ENCODE measurements at places on chromosomes 16 and 17.

- peak overlapping the region; percentile 39 for H3K4me3 ChIP-seq
- no peaks in the 10 kb centered on the region for H3K36me3 ChIP-seq
- H3K27ac ChIP-seq: peak overlapping the region; percentile 65
- no peaks in the 10 kb centered on the region for H3K27me3 ChIP-seq
- peak; percentile 34 for DNase-seq
Observed at GRCh38 chr17:67477687-67478086, 100.6 kb downstream of the PITPNC1 start.

DNA sequence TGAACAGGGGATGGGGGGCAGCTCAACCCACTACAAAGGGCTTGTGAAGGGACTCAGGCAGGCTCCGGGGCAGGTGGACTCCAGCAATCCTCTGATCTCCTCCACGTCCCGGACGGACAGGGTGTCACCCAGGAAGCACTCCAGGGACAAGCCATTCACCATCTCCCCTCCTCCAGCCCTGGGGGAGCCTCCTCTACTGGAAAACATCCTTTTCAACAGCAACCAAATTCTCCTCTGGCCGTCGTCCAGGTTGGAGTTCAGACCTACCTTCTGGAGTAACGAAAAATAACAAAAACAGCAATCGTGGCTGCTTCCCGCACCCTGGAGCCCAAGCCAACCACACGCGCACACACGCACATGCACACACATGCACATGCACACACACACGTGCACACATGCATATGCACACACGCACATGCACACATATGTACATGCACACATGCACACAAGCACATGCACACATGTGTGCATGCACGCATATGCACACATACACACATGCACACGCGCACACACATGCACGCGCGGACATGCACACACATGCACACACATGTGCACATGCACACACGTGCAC, 8.9 kb upstream of the RBFOX3 start:
- H3K27ac ChIP-seq: no peak overlapping the region
- H3K36me3 ChIP-seq: no peaks in the 10 kb centered on the region
- H3K27me3 ChIP-seq: peaks cover 17% of the 10 kb centered on the region
- no peaks in the 10 kb centered on the region for H3K4me1 ChIP-seq

DNA sequence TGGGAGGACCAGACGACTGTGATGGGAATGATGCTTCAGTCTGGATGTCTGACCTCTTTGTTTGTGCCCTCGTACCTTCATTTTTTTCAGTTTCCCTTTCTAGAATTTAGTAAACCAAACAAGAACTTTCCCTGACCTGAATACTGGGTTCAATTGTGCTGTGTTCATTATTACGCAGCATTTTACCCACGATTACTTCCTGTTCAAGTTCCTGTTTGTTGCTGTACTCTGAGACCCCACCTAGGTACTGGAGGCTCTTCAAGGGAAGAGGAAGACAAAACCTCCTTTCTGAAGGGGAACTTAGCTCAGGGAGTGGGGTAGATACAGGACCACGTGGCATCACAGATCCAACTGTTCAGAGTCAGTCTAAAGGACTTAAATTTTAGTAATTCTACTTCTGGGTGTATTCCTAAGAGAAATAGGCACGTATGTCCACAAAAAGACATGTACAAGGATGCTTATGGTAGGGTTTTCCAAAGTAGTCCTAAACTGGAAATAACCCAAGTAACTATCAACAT, 9.2 kb upstream of the PRKCB start:
- H3K27ac ChIP-seq: peak overlapping the region; percentile 75
- H3K27me3 ChIP-seq: no peaks in the 10 kb centered on the region
- H3K4me3 ChIP-seq: peak overlapping the region; percentile 6
- H3K36me3 ChIP-seq: no peaks in the 10 kb centered on the region

GRCh38 chr16:70779361-70779760, 21.6 kb downstream of the VAC14 start:
- no peak overlapping the region for H3K4me3 ChIP-seq
- H3K27ac ChIP-seq: no peak overlapping the region
- H3K27me3 ChIP-seq: no peaks in the 10 kb centered on the region
- no peaks in the 10 kb centered on the region for H3K4me1 ChIP-seq

GRCh38 chr16:72469932-72470331, 298.0 kb upstream of the PMFBP1 start:
- H3K27ac ChIP-seq: no peak overlapping the region
- no peak overlapping the region for H3K4me3 ChIP-seq
- DNase-seq: no peak
- no peaks in the 10 kb centered on the region for H3K4me1 ChIP-seq
- no peaks in the 10 kb centered on the region for H3K36me3 ChIP-seq

- peaks cover 9% of the 10 kb centered on the region for H3K27me3 ChIP-seq
- DNase-seq: no peak
- no peaks in the 10 kb centered on the region for H3K36me3 ChIP-seq
- no peak overlapping the region for H3K4me3 ChIP-seq
Observed at GRCh38 chr17:49022391-49022941, 25.3 kb downstream of the IGF2BP1 start.

GRCh38 chr16:63363738-63364137, 1327.5 kb upstream of the CDH8 start:
- no peak for DNase-seq
- no peaks in the 10 kb centered on the region for H3K4me1 ChIP-seq
- no peak overlapping the region for H3K4me3 ChIP-seq
- H3K27ac ChIP-seq: no peak overlapping the region
- no peaks in the 10 kb centered on the region for H3K36me3 ChIP-seq
- no peaks in the 10 kb centered on the region for H3K27me3 ChIP-seq

DNA sequence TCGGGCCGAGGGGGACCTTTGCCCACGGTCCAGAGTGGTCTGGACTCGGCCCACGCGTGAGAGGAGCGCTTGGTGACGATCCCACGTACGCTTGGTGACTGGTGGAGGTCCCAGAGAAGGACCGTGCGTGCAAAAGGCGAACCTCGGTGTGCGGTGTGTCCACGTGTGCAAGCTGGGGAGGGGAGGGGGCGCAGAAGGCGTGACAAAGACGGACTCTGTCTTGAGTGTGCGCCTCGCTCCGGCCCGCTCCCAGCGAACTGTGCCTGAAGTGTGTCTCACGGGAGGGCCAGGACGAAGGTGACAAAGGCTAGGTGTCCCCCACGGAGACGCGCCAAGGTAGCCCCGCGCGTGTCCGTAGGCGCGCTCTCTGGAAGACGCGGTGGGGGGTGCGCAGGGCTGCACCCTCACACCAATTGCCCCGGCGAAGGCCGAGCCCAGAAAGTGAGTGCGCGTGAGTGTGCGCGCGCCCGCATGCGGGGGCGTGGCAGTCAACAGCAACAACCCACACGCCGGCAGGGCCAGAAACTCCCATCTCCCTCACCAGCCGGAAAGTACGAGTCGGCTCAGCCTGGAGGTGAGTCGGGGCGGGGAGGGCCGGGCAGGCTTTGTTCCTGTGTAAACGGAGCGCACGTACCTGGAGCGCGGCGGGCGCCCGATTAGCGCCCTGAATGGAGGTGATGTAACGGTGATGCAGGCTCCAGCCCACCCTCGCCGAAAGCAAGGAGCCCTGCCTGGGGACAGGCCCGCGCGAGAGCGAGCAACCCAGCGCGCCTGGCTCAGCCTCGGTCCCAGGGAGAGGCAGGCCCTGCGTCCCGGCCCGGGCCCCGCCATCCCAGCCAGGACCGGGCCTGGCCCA, at the start of gene GPRC5C:
TSS of gene GPRC5C (plus strand) at position 521 of the 856 bp plus-strand sequence. CDS start 7,689 bp downstream, outside the sequence.
- peaks cover 36% of the 10 kb centered on the region for H3K27me3 ChIP-seq
- H3K27ac ChIP-seq: no peak within 1 kb of the TSS
- no peaks in the 10 kb centered on the region for H3K36me3 ChIP-seq
- peaks cover 27% of the 10 kb centered on the region for H3K4me1 ChIP-seq
- peak within 1 kb of the TSS; percentile 40 for H3K4me3 ChIP-seq
- peak; percentile 64 for DNase-seq

DNA sequence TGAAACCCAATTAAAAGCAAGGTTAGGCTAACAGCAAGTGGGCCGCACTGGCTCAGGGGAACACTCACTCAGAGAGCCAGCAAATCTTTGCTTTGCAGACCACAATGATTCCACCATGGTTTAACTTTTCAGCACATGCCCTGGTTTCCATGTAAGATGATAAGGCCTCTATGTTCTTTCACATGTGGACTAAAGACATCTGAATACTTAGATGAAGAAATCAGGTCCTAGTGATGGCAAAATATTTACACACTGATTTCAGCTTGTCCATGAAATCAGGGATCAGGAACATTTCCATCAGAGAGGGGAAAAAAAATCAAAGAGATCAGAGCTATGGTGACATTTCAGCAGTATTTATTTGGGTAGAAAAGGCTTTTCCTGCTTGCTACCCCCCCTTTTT, 258.2 kb upstream of the IRX5 start:
- H3K36me3 ChIP-seq: no peaks in the 10 kb centered on the region
- no peak overlapping the region for H3K27ac ChIP-seq
- DNase-seq: no peak
- H3K27me3 ChIP-seq: no peaks in the 10 kb centered on the region

DNA sequence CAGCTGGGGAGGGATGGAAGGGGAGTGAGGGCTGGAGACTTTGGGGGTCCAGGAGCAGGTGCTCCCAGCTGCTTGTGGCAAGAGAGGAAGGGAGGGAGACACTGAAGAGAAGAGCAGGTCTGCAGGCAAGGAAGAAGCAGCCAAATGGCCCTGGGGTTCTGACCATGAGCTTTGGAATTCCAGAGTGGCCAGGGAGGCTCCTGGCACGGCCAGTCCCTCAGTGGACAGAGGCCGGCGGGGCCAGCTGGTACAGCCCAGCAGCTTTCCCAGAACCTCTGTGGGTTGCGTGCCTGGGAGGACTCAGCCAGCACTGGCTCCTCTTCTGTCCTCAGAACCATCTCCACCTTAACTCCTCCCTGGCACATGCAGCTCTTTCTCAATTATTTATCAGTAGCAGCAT, 233.0 kb downstream of the MSI2 start:
- H3K4me3 ChIP-seq: no peak overlapping the region
- DNase-seq: no peak
- no peaks in the 10 kb centered on the region for H3K27me3 ChIP-seq

DNA sequence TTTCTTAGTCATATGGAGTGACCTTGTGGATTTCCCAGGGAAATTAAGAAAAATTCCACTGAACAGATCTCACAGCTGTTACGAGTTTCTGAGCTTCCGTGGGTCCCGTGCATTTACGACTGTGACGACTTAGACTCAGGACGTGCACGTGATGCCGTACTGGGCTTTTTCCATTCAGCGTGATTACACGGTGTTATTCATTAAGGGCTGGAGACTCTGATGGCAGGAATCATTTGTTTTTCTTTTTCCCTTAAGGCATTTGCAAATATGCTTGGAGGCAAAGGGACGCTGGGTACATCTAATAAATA, 57.2 kb downstream of the TBC1D16 start:
- no peak overlapping the region for H3K27ac ChIP-seq
- no peak for DNase-seq
- no peaks in the 10 kb centered on the region for H3K36me3 ChIP-seq
- no peak overlapping the region for H3K4me3 ChIP-seq
- no peaks in the 10 kb centered on the region for H3K27me3 ChIP-seq

DNA sequence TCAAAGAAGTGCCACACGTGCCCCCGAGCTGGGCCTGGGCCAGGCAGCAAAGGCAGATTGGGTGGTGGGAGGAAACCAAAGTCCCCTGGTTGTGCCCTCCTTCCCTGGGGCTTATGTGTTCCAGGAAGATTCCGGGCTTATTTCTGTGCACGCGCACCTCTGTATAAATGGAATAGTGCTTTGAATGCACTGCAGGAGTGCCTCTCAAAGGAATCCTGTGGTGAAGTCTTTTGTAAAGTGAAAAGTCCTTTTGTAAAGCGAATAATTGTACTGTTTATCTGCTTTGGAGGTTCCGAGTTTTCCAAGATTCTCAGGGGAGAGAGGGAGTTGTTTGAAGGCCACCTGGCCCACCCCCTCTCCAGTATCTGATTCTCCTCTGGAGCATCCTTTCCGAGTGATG, 26.8 kb downstream of the C17orf75 start:
- no peaks in the 10 kb centered on the region for H3K36me3 ChIP-seq
- no peaks in the 10 kb centered on the region for H3K27me3 ChIP-seq
- no peak for DNase-seq
- H3K4me3 ChIP-seq: no peak overlapping the region
- no peak overlapping the region for H3K27ac ChIP-seq

DNA sequence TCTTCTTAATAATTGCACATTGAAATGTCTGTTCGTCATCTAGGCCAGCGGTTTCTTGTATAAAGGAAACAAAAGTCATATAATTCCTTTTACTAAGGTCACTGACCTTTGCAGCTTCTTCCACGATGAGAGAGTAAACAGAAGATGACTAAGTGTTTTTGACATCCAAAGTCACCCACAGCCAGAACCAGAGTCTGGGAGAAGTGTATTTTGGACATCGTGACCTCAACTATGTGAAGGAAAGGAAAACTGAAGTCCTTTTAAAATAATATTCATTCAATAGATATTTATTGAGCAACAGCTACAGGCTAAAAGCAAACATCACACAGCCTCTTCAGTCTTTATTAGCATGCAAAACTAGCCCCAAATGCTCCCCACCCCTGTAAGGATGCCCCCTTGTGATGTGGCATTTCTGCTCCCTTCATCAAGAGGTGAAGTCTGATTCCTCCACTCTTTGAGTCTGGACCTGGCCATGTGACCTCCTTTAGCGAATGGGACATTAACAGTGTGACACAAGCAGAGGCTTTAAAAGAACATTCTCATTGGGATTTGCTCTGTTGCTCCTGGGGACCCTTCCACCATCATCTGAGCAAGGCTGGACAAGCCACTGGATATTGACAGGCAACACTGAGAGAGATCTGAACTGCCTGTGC, 8.1 kb upstream of the PMP22 start:
- DNase-seq: no peak
- H3K4me3 ChIP-seq: no peak overlapping the region
- peaks cover 5% of the 10 kb centered on the region for H3K27me3 ChIP-seq
- H3K27ac ChIP-seq: no peak overlapping the region
- no peaks in the 10 kb centered on the region for H3K36me3 ChIP-seq
- no peaks in the 10 kb centered on the region for H3K4me1 ChIP-seq

GRCh38 chr16:4625560-4626159, 1.0 kb downstream of the MGRN1 start:
- H3K36me3 ChIP-seq: peaks cover 2% of the 10 kb centered on the region
- no peak for DNase-seq
- H3K27me3 ChIP-seq: no peaks in the 10 kb centered on the region
- peak overlapping the region; percentile 72 for H3K27ac ChIP-seq
- peaks cover 29% of the 10 kb centered on the region for H3K4me1 ChIP-seq
- H3K4me3 ChIP-seq: peak overlapping the region; percentile 85

DNA sequence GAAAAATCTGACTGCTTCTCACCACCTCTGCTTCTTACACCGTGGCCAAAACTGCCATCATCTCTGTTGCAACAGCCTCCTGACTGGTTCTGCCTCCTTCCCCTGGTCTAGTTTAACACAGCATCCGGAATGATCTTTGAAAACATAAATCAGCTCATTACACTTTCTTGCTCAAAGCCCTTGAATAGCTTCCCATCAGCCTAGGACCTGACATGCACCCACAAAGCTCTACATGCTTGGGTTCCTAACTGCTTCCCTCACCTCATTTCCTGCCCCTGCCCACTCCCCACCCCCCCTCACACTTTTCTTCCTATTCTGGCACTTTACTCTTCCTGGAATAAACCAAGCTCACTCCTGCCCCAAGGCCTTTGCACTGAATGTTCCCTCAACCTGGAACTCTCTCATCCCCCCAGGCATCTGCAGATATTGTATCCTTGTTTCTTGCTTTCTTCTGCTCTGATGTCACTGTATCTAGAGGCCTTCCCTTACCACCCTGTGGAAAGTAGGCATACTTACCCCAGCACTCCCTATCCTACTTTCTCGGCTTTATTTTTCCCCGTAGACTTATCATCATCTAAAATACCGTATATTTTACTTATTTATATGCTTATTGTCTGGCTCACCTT, 112.4 kb downstream of the FTO start:
- no peaks in the 10 kb centered on the region for H3K4me1 ChIP-seq
- DNase-seq: no peak
- no peak overlapping the region for H3K27ac ChIP-seq
- H3K27me3 ChIP-seq: no peaks in the 10 kb centered on the region

- peaks cover 23% of the 10 kb centered on the region for H3K4me1 ChIP-seq
- no peak for DNase-seq
- no peak overlapping the region for H3K4me3 ChIP-seq
Observed at GRCh38 chr17:45170931-45171337, 9.3 kb downstream of the HEXIM2 start.
